Thymus (tissue), 14 donors: ENCODE measurements at places on chromosomes 3 and 15.
A peak's percentile ranks its signal among the peaks of the same experiment; 100 is the strongest.

DNA sequence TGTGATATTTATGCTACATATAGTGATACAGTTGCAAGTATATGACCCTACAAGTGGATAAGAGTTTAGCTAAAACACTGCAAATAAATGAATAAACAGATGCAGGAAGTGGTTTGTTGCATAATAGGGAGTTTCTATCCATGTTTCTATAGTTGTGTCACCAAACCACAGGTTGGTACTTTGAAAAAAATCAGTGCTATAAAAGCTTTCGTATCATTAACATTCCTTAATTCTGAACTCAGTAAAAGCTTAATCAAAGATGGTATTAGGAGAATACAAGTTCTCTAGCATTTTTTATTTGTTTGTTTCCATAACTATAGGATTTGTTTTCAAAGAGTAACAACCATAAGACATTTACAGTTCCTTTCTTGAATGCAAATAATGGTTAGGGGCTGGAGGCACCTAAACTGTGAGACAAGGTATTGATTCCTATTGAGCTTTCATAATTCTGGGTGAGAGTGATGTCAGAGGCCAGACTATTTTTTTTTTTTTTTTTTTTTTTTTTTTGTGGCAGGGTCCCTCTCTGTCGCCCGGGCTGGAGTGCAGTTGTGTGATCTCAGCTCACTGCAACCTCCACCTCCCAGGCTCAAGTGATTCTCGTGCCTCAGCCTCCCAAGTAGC is 29.6 kb downstream of the CPOX start:
- DNase-seq = peak; percentile 37

DNA sequence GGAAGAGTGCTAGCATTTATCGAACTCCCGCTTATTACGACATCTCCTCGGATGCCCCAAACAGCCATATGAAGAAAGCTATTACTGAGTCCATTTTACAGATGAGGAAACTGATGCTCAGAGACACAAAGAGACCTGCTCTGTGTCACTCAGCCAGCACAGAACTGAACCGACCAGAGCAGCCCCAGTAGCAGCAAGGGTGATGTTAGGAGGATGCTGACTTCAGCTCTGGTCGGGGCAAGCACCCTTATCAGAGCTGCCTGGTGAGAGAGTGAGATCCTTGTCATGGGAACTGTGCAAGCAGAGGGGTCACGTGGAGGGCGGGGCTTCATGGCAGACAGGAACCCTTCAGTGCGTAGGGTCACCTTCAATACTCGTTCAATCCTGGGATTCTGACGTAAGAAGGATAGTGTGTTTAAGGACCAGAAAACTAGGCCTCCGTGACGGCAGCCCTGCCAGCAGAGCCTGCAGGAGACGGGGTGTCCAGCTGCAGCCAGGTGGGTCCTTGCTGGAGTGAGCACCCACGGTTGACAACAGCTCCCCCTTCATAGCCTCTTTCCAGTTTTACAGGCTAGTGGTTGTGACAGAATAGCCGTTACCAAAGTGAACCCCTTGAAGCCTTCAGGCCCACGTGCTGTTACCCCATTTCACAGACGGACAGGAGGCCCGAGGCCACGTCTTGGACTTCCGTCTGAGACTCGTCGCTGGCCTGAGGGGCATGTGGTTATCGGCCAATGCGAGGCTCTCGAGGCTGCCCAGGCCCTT is 12.0 kb upstream of the IQSEC1 start:
- no peak for DNase-seq

GRCh38 chr15:36364377-36364776 is 215.0 kb upstream of the CDIN1 start:
- no peak for DNase-seq

DNA sequence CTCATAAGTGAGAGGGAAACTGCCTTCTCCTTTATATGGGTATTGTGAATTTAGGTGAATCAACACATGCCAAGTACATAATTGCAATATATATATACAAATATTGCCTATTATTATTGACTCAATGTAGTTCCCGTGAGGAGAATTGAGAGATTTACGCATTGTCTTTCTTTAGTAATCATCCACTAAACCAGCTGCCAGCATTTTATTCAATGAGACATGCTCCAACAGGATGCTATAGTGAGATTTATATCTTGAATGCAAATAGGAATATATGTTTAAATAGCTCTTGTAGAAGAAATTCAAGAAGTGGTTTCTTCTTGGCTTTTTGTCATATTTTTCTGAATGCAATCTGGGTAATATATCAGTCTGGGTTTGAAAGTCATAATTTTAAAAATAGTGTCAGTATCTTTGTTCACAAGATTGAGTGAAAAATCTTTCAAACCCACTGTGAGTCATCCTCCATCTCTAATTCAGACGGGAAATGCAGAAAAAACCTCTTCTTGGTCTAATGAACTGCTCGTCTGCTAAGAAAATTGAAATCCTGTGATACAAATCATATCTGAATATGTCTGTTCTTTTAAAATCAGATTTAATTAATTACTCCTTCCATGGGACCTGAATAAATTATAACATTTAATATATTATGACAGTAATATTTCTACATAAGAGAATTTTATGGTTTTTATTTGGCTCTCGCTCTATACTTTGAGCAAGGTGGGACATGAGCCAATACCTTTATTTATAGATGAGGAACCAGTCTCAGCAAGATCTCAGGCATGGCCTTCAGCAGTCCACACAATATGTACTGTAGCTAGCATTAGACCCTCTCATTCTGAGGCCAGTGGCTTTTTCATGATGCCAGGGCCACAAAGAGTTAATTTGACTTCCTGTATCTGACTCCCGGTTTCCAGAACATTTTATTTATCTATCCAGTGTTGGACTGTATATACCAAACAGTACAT is 516.0 kb downstream of the GABRG3 start:
- DNase-seq = no peak

DNA sequence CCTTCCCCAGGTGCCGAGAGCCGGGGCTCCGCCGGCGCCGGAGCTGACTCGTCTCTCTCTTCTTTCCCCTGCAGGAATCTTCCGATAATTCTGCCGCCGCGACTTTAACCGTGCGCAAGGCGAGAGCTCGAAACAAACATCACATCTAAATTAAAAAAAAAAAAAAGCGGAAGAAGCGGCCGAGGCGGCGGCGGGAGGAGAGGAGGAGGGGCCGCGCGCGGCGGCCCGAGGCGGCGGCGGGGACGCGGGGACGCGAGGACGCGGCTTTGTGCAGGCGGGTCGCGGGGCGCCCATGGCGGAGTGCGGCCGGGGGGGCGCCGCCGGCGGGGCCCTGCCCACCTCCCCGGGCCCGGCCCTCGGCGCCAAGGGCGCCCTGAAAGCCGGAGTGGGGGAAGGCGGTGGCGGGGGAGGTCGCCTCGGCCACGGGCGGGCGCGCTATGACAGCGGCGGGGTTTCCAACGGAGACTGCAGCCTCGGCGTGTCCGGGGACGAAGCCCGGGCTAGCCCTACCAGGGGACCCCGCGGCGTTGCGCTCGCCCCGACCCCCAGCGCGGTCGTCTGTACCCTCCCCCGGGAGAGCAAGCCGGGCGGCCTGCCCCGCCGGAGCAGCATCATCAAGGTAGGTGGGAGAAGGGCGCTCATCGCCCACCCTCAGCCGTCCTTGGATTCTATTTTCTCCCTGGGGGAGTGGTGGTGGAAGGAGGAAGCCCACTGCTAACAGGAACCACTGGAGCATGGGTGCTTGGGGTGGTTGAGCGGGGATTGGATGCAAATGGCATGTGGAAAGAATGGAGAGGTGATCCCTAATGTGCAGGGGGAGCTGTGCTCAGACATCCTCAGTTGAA is at the start of gene PLCL2:
PLCL2 (plus strand) TSS at position 208 of the 845 bp plus-strand sequence; CDS start at position 293, 85 bp downstream.
- peak; percentile 44 for DNase-seq

DNA sequence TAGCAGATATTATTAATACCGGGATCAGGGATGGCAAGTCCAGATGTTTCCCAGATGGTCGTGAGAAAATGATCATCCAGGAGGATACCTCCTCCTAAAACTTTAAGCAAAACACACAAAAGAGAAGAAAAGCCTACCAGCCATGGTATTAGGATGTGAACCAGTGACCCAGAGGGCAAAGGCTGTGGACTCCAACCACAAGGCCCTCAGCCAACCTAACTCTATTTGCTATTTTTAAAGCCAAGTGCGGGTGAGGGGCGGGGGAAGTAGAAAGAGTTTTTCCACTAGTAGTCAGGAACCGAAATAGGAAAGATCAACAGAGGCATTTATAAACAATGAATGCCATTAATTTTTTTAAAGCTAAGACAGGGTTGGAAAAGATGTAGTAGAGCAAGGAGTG is 77.4 kb downstream of the STAC start:
- DNase-seq = no peak

DNA sequence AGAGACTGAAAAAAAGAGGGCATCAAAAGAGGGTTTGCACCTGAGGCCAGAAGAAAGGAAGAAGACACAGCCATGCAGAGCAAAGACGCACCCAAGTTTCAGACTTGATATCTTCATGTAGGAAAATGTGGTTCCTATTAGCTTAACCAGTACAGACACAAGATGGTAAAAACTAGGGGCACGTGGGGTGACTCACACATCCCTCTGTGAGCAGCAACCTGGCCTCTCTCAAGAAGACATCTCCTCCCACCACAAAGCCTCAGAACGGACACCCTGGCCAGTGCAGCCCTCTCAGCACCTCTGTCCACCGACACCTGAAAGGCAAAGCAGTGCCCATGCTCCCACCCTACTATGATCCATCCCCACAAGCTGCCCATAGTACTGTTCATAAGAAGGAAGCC is 33.3 kb downstream of the GLB1 start:
- DNase-seq = no peak

- peak; percentile 13 for DNase-seq
Measured at GRCh38 chr15:75578173-75578947, 755 bp downstream of the PTPN9 start.

DNA sequence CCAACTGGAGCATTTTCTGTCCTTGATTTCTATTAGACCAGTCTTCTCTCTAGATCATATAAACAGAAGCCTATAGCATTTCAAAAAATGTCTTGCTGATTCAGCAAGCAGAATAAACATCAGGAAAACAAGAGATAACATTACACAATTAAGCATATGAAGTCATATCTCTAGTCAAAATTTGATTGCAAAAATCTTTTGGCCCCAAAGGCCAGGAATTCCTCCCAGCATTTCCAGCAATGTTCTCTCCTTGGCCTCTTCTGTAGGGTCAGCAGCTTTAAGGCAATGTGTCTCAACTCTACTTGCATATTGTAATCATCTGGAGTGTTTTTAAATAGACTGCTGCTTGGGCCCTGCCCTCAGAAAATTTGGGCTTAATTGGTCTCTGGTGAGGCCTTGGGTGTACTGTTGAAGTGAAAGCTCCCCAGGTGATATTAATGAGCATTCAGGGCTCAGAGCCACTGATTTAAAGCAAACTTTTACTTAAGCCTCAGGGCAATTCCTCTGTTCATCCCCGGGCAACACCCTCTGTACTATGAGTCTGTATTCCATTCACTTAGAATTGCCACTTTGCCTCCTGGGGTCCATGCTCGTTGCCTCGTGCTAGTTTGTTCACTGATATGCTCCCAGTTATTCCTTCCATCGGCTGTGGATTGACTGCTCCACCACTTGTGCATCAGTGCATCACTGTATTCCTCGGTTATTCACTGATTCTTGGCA is 1072.6 kb downstream of the ROBO2 start:
- no peak for DNase-seq

- no peak for DNase-seq
Measured at GRCh38 chr3:111901637-111902036, 42.6 kb downstream of the PHLDB2 start.

GRCh38 chr3:63351159-63352007 is 73.3 kb downstream of the SYNPR start:
- DNase-seq = peak; percentile 50

DNA sequence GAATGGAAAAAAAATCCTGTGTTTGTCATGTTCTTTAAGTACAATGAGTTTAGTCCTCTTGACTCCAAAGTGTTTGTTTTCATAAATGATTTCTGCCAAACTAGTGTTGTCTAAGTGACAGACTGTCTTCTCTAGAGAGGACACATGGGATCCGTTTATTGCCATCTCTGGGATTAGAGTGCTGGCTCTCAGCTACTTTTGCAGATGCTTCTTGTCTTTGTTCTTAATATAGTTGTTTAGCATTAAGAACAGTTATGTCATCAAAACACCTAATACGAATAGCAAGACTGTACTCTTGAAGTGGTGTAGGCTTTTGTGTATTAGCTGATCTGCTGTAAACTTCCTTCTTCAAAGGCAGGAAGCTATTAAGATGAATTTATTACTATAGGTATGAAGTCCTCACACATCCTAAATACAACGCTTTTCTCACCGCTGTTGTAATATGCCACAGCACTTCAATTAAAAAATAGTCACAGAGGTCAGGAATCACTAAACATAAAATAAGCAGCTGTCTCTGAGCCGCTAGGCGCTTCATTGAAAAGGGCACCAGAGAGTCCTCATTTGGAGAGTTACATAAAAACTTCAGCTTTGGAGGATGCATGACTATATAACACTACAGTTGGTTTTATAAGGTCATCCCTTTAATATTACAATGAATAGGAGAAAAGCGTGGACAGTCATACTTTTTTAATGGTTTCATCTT is 128.3 kb upstream of the ZNF385D start:
- DNase-seq = no peak

DNA sequence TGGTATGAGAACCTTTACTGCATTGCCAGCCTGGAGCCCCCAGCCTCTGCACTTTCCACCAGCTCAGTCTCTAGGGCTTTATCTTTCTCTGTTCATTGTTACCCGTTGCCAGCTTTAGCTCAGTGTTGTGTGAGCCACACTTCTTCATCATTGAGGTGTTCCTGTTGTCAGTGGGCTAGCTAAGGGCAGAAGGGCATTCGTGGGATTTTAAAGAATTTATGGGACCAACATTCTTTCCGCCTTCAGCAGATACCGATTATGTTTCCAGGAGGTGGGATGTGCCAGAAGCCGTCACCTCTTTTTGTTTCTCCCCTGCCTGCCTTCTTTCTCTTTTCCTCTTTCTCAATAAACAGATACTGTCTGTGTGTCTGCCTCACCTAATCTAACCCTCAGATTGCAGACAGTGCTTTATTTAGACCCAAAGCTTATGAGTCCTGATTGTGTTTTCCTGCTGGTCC is 64.5 kb downstream of the PGPEP1L start:
- no peak for DNase-seq

DNA sequence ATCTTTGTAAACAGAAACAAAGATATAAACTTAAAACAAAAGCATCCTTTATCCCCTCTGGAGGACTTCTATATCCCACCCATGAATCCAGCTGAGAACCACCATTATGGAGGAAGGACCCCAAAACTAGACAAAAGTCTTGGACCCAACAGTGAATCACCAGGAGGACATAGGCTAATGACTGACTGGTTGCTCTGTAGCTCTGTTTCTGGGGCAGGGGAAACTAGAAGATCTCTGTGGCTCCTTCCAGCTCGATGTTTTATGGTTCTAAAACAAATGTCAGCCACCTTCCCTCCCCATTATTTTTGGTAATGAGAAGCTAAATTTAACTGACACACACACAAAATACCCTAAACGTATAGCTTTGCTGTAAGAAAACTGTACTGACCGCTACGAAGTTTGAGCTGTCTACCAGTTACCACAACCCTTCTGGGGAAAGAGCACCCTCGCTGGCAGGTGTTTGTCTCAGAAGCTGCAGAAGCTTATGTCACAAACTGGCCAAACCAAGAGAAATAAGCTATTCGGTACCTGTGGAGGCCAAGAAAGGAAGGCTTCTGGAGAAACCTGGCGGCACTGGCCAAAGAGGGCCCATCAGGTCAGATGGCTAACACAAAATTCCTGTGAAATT is 36.4 kb downstream of the MB21D2 start:
- DNase-seq = no peak

- DNase-seq = no peak
Measured at GRCh38 chr3:52845691-52846431, 11.0 kb upstream of the MUSTN1 start.

GRCh38 chr3:78260388-78260787 is 1220.5 kb downstream of the ROBO2 start:
- DNase-seq = no peak

GRCh38 chr15:24678485-24678884 is 2.9 kb downstream of the NPAP1 start:
- no peak for DNase-seq

GRCh38 chr3:10706156-10706739 is 109.8 kb upstream of the SLC6A11 start:
- DNase-seq = no peak
